Inflammatory macrophage treated with lipopolysaccharide for 4 hours (primary cell): ENCODE measurements at places on chromosomes 1 and 21.

GRCh38 chr1:32878637-32879041 is 7.7 kb upstream of the HPCA start:
- no peak for DNase-seq

DNA sequence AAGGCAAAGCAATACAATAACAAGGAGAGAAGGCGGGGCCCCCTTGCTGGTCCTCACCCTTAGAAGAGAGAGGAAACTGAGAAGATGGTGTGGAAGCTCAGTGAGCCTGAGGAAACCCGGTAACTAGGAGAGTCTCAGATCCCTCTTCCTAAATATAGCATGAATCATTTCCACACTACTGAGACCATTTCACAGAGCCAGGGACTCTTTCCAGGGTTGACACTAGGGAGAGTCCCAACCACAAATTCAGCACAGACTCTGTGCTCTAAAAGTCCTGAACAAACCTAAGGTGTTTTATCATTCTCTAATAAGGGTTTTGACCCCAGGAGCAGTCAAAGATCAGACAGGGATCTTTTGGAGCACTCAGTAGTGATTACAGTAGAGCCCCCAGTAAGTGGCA is 647.7 kb downstream of the KCNT2 start:
- no peak for DNase-seq

DNA sequence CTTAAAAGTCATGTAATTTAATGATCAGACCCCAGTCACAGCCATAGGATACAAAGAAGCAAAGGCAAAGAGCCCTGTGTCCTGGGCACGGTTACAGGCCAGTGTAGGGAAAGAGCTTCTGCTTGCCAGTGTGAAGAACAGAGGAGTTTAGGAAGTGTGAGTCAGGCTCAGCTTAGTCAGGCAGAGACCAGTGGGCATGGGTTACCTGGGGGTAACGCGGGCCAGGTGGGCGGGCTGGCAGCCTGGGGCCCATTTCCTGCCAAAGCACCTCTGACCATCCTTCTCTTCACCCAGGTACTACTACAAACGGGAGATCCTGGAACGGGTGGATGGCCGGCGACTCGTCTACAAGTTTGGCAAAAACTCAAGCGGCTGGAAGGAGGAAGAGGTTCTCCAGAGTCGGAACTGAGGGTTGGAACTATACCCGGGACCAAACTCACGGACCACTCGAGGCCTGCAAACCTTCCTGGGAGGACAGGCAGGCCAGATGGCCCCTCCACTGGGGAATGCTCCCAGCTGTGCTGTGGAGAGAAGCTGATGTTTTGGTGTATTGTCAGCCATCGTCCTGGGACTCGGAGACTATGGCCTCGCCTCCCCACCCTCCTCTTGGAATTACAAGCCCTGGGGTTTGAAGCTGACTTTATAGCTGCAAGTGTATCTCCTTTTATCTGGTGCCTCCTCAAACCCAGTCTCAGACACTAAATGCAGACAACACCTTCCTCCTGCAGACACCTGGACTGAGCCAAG is 4.7 kb downstream of the ELF3 start:
- DNase-seq, result no peak

DNA sequence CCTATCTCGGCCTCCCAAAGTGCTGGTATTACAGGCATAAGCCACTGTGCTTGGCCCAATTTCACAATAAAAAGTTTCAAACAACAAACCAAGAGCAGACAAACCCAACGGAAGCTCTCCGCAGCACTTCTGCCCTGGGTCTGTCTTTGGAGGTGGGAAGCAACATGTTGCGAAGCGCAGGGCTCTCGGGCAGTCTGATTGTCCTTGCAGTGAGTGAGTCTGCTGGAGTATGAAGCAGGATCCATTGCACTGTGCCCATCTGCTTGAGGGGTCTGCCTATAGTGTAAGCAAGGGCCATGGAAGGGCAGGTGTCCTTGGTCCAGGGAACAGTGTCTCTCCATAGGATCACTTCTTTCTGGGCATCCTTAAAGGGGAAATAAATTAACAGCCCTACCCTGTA is 14.6 kb upstream of the PARP1 start:
- DNase-seq, result no peak

GRCh38 chr1:53629101-53629691 is 109.8 kb downstream of the GLIS1 start:
- DNase-seq, result no peak

- DNase-seq, result no peak
Measured at GRCh38 chr21:38487901-38488639, 10.2 kb downstream of the ERG start.

DNA sequence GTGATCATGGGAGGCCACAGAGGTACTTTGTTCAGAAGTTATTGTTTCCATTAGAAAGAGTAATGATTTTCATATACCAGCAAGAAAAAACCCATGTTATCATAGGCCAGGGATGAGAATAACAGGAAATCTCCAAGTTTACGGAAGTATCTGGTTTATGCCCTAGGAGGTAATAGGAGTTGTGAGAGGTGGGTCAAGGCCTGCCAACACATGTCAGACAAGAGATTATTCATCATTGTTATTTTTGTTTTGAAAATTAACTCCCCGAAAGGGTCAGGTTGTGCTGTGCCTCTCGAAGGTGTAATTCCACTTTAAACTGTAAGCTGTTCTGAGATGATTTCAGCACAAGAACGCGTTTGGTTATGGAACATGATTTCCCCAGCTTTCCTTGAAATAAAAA is 218.4 kb downstream of the CAMTA1 start:
- DNase-seq, result no peak

- DNase-seq, result peak; percentile 47
Measured at GRCh38 chr1:93358293-93358692, 12.6 kb downstream of the DR1 start.

DNA sequence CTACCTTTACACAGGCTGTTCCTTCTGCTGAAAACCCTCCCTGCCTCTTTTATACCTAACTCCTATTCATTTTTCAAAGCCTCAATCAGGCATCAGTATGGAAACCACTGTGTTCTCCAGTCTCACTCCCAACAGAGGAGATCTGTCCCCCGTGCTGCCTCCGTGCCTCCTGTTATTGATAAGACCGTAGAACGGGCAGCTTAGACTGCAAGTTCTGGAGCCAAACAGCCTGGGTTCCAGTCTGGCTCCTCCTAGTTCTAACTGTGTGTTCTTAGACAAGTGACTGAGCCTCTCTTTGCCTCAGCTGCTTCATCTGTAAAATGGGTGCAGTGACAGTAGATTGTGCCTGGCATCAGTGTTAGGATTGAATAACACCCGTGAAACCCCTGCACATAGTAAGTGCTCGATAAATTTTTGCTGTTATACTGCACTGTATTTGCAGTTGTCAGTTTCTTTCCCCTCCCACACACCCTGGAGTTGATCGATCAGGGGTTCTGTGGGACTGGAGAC is 17.0 kb upstream of the IFFO2 start:
- no peak for DNase-seq

- DNase-seq, result no peak
Measured at GRCh38 chr1:170521818-170522217, 10.1 kb upstream of the GORAB start.

DNA sequence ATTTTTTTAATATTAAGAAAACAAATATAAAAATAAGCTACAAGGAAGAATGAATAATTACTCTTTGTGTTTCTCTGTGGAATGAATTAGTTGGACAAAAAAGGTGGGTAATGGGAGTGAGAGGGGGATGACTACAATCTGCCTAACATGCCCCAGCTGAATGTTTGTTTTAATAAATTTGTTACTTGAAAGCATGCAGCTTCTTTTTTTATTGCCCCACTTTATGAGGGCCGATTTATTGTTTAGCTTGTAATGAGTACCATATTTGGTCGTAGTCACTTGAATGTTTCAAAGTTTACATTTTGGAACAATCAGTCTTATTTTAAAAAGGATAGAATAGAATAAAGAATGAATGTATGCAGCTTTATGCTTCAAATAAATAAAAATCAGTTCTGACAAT is 197.4 kb downstream of the LBR start:
- DNase-seq, result no peak

DNA sequence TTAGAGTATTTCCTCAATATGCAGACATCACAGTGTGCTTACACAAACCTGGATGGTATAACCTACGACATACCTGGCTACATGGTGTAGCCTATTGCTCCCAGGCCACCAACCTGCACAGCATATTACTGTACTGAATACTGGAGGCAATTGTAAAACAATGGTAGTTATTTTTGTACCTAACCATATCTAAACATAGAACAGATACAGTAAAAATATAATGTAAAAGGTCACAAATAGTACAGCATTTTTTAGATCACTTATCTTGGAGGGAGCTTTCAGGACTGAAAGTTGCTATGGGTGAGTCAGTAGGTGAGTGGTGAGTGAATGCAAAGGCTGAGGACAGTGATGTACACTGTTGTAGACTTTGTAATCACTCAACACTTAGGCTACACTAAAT is 492.3 kb downstream of the MRPL39 start:
- DNase-seq, result no peak

GRCh38 chr1:236214761-236215160 is 67.0 kb downstream of the ERO1B start:
- no peak for DNase-seq

GRCh38 chr1:184299796-184300195 is 87.0 kb upstream of the C1orf21 start:
- no peak for DNase-seq

GRCh38 chr1:17569200-17570139 is 30.0 kb downstream of the ARHGEF10L start:
- DNase-seq, result peak; percentile 76

DNA sequence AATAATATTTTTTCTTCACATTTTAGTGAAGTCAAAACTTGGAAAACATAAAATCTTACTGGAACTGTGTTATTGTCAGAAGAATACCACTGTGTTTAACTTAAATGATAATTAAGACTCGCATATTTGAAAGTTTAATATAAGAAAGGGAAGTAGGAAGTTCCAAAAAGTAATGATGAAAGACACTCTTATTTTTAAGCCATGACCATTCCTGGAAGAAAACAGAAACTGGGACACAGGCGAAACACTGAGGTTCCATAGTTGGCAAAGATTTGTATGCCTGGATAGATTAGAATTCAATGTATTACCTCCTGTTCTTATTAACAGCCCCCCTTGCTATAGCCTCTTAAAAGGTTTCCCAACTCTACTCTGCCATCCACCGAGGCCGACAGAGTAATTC is 271.2 kb downstream of the DPYD start:
- peak; percentile 60 for DNase-seq

DNA sequence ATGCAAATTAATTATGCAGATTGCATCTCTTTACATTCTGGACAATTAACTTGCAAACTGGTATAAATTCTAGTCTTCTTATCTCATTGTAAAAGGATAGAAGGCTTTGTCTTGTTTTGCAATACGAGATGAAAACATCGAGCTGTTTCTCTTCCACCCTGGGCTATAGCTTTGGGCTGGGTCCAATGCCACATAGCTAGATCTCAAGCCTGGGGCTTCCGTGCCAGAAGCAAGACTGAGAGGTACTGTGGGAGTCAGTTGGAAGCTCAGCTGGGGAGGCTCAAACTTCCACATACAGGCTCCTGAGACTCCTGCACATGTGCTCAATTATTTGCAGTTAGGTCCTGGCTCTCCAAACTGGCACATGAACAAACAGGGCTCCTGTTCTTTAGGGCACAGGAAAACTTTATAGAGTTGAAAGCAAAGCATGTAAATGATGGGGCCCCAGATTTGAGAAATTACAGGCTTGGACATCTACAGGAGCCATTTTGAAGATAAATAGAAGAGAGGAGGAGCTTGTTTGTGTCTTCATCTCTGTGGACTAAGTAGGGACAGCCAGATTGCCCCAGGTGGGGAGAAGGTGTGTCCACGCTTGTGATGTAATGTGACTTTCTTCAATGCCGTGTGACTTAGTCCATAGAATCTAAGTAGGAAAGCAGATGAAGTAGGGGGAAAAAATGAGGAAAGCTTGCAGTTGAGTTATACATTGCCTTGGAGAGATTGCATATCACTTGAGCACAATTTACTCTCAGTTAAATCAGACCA is 65.9 kb upstream of the SIPA1L2 start:
- no peak for DNase-seq

GRCh38 chr1:74504125-74504932 is 8.1 kb downstream of the LRRC53 start:
- peak; percentile 5 for DNase-seq

DNA sequence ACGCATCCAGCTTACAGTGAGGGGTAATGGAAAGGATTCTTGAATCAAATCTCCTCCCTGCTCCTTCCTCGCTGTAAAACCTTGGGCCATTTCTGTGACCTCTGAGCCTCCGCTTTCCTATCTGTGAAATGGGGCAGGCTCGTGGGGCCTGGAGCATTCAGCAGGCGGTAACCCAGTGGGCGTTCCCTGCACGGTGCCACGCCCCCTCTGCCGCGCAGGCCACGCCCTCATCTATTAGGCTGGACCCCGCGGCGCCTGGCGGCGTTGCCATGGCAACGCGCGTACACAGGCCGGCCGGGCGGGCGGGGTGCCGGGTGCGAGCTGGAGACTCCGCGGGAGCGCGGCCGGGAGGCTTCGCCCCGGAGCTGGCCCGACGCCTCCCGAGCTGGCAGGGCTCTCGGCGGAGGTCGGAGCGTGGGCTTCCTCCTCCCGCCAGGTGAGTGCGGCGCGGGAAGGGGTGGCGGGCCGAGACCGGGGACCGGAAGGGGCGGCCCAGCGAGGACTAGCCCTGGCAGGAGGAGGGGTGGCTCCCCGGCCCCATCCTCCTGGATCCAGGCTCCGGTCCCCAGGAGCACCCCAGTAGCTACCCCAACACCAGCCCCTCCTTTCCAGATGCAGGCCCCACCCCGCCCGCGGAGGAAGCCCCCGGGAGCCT is at the start of gene FHAD1:
TSS of gene FHAD1 (plus strand) at position 264 of the 655 bp plus-strand sequence. CDS start 4,562 bp downstream, outside the sequence.
- no peak for DNase-seq

- DNase-seq, result no peak
Measured at GRCh38 chr21:17911628-17912027, 92.5 kb upstream of the C21orf91 start.

GRCh38 chr1:1981142-1981500 is 22.5 kb downstream of the CFAP74 start:
- DNase-seq, result no peak

DNA sequence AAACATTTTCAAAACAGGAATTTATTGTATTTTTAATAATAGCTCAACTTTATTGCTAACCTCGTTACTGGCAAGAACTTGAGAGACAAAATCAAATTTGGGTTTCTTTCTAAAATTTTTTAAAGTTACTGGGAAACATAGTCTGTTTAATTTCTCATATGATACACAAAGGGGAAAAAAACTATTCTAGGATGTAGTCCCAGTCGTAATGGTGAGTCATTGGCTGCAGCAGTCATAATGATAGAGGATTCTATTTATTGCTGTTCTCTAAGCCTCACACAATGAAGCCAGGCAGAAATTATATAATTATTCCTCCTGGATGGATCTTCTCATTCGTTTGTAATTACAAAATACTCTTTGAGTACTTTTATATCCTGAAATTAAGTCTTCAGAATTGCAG is 326.5 kb upstream of the SGIP1 start:
- DNase-seq, result no peak

- DNase-seq, result no peak
Measured at GRCh38 chr1:93720956-93721626, 39.5 kb upstream of the BCAR3 start.

- DNase-seq, result no peak
Measured at GRCh38 chr1:212769459-212770167, 22.0 kb downstream of the NSL1 start.

- no peak for DNase-seq
Measured at GRCh38 chr1:59595774-59596173, 219.0 kb upstream of the HOOK1 start.

- no peak for DNase-seq
Measured at GRCh38 chr1:46812996-46813857, 14.4 kb downstream of the CYP4B1 start.
